ENCODE measurements at places on chromosomes 6 and 20.

- no peak for DNase-seq
These were observed 12.9 kb downstream of the RANBP9 start for GRCh38 chr6:13698715-13699114.

DNA sequence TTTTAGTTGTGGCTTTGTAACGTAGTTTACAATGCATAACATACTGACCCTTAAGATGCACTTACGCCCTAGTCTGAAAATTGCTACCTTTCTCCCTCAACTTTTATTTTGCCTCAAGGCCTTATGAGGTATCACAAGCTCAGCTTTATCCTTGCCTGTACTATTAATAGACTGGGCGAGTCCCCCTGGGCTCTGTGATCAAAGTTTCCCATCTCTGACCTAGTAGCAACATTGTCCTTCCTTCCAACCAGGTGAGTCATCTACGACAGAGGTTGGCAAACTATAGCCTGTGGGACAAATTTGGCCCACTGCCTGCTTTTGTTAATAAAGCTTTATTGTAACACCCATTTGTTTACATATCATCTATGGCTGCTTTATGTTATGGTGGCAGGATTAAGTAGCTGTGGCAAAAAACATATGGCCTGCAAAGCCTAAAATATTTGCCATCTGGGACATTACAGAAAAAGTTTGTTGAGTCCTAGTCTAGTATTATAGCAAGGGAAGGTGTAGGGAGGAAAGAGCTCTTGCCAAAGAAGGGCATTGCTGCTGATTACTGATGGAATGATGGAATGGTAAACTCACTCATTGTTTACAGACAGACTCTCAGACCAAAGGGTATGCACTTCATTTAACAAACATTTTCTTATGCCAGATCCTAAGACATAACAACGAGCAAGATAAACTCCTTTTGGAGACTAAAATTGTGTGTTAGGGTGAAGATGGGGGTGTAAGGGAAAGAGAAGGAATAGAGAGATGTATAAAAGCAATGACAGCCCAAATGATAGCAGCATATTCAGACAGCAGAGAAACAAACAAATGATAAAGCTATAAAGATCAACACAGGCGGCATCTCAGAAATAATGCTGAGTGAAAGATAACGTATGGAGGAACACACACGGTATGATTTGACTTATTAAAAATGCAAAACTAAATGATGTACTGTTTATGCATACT lies 74.2 kb downstream of the SLC22A23 start:
- no peak for DNase-seq

- peak; percentile 5 for DNase-seq
These were observed 89.2 kb downstream of the FAM83B start for GRCh38 chr6:54935739-54936138.

DNA sequence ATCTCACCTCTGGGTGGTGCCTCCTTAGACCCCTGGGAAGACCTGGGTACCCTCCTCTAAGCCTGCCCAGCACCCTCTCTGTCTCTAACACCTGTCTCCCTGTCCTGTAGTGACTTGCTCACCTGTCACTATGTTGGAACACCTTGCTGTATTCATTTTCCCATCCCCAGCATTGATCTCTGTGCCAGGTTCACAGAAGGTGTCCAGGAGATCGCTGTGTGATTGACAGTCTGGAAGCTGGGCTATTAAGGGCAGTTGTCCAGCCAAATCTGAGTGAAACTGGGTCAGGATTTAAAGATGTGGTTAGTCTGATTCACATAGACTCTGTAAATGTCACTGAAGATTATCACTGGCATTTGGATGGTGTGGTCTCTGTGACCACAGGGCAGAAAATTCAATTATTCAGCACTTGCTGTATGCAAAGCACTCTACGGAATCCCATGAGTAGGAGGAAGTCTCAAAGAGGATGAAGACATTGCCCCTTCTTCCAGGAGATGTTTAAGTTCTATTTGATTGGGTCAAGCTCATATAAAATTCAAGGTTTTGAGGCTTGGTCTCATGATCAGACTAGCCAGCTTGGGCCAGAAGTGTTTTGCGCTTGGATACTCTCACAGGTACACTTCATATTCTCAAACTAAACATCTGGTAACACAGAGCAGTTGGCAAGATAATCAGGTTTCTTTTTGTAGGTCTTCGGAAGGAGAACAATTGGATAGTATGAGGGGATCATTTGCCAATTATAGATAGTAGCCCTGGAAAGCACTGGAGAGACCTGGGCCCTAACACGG lies 57.8 kb upstream of the TAGAP start:
- no peak for DNase-seq

- DNase-seq = no peak
These were observed 15.7 kb upstream of the SSTR4 start for GRCh38 chr20:23019403-23019802.

- DNase-seq = no peak
These were observed 46.0 kb downstream of the RFX6 start for GRCh38 chr6:116922853-116923548.

- DNase-seq = no peak
These were observed 63.5 kb downstream of the GCNT2 start for GRCh38 chr6:10584607-10585006.

Data from hematopoietic multipotent progenitor cell (in vitro differentiated cells).